GM20000 (cell line): ENCODE measurements at places on chromosomes 13 and 19.

GRCh38 chr19:9967326-9967725, 31.0 kb upstream of the OLFM2 start:
- no peak for DNase-seq

GRCh38 chr19:53644061-53644816, 12.4 kb downstream of the DPRX start:
- no peak for DNase-seq

DNA sequence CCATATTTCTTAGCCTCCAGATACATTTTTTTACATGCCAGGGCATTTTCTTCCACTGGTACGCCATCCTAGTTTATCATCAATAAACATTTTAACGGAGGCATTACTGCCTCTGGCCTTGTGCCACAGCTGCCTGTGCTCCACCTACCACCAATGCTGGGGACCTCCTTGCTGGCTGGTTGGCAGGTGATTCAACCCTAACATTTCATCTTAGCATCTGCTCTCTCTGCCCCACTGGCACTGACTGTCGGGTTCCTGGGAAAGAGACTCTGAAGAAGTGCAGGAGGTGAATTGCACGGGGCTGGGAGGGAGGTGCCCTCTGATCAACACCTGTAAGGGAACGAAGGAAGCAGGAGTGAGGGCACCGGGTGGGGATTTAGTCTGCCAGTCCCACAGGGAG, 51.4 kb upstream of the KCTD15 start:
- DNase-seq: no peak

- no peak for DNase-seq
These were observed 39.3 kb upstream of the KCTD4 start for GRCh38 chr13:45240143-45240542.

DNA sequence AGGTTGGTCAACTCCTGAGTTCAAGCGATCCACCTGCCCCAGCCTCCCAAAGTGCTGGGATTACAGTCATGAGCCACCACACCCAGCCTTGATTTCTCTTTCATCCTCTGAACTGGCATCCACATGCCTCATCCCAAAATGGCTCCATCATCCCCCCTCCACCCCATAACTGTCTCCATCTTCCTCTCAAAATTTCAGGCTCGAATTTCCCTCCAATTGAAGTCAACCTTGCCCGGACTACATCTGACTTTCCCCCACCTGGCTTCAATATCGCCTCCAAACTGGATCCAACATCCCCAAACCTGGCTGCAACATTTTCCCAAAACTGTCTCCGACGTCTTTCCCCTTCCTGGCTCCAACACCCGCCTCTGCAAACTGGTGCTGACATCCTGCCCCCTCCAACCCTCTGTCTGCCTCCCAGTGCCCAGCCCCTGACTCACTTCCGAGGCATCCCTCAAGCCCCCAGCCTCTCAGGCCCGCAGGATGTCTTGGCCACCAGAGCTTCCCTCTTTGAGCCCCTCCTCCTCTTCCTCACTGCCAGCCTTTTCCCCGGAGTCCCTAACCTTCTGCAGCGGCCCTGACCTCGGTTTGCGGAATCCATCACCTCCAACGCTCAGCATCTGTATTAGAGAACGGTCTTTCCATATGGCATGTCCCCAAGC, 943 bp downstream of the EXOC3L2 start:
- DNase-seq: no peak

DNA sequence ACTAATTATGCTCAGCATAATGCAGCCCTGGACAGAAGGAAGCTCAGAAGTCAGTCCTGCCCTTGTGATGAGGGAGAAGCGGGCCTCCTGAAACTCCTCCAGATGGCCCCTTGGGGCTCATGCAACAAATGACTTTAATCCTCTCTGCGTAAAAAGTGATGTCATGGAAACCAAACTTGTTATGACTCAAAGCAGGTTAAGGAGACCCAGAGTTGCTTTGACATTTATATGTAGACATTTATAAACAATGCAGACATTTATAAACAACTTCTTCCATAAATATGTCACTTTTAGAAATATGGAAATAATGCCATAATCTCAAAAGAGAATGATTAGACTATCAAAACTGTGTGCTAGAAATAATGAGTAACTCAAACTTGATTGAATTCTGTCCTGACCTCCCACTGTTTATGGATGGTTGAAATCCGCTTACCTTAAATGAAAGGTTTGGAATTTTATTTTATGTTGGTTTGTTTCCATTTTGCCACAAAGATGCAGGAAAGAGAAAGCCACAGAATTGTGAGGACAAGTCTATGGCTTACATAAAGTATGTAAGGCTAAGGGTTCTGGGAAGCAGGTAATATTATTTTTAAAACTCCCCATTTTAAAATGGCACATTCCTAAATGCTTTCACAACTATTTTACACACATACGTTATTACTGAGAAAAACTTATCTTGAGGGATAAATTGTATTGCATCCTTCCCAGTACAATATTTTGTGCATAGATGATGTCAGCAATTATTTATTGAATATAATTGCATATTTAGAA, 73.7 kb downstream of the CYSLTR2 start:
- DNase-seq: no peak

DNA sequence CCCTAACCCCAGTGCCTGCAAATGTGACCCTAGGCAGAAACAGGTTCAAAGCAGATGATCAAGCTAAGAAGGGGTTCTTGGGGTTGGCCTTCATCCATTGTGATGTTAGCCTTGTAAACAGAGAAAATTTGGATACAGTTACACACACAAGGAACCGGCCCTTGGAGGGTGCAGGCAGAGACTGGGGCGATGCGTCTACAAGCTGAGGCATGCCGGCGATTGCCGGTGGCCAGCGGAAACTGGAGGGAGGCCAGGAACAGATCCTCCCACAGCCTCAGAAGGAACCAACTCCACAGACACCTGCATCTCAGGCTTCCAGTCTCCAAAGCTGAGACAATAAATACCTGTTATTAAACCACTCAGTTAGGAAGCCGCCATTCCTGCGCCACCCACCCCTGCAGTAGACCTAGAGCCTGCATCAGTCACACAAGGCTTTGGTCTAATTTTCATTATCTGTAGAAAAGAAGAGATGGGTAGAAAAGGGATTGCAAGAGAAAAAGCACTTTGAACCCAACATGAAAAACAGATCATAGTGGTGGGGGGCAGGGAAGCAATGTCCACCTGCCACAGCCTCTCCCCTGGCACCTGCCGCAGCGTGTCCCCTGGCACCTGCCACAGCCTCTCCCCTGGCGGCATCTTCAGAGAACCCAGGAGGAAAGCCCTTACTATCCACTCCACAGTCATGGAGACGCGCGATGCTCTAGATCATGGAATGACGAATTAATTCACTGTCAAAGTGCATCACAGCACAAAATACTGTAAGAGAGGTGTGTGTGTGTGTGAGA, 119.7 kb upstream of the SOX1 start:
- no peak for DNase-seq

GRCh38 chr13:51626749-51627148, 42.5 kb downstream of the WDFY2 start:
- DNase-seq: no peak
